ENCODE measurements at places on chromosomes 2 and 18.

DNA sequence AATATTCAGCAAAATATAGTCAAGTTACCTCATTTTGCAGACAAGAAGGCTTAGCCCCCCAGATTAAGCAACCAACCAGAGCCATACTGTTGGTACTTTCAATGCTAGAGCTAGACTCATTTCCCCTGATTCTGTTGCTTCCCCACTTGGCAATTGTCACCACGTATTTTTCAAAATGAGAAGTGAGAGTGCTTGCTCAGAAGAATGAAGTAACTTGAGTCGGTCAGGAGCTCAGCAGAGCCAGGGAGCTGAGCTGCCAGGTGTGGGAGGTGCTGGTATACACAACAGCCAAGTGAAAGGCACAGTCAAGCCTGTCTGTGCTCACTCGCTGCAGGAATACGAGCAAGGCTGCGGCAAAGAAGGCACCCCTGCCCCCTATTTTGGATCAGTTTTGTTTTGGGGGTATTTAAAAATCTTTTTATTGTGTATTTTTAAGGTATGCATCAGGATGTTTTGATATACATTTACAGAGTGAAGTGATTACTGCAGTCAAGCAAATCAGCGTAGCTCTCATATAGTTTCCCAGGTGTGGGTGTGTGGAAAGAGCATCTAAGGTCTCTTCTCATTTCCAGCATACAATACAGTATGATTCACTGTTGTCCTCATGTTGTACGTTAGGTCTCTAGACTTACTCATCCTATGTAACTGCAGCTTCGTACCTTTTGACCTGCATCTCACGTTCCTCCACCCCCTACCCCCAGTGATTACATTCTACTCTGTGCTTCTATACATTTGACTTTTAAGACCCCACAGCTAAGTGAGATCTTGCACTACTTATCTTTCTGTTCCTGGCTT is 62.4 kb downstream of the MRPS9 start:
- peak; percentile 3 for DNase-seq

DNA sequence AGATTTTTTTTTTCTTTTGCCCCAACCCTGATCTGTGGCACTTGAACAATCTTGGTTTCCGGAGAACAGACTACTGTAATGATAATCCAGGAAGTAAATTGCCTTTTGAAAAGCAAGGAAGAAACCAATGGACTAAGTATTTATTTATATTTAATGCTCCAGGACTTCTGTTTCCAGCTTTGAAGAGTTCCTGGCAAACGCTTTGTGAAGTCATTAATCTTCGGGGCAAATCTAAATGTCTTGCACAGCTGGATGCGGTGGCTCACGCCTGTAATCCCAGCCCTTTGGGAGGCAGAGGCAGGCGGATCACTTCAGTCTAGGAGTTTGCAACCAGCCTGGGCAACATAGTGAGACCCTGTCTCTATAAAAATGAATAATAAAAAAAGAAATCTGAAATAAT is 135.1 kb upstream of the GATA6 start:
- DNase-seq, result no peak

GRCh38 chr18:60082790-60083189 is 183.0 kb downstream of the PMAIP1 start:
- no peak for DNase-seq

DNA sequence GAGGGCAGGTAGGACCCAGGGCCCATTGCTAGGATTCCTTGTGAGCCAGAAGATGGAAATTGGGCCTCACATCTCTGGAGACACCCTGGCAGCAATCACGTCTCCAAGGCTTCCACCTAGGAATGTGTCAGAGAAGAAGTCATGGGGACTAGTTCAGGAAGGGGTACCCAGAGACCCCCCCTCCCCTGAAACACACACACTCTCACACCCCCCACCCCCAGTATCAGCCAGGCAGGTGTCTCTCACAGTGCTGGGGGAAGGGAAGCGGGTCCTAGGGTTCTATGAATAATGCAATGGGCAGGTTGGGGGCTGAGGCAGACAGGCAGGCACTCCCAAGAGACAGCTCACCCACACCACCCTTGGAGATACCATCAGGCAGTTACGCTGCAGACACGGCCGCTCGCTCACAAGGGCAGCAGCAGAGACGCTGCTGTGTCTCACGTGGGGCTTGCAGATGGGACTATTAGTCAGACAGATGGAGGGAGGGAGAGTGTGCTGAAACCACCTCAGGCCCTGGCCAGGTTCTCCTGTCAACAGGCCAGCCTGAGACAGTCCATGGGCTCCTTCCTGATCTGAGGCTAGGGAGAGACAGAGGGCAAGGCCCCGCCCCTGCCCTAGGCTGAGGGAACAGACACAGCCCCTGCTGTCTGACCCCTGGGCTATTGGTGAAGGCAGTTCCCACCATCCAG is 134.6 kb downstream of the CYP26B1 start:
- DNase-seq, result no peak

GRCh38 chr2:209988010-209988409 is 14.4 kb upstream of the RPE start:
- no peak for DNase-seq

- DNase-seq, result no peak
Observed at GRCh38 chr2:182006595-182007341, 21.1 kb downstream of the PPP1R1C start.

- peak; percentile 67 for DNase-seq
Observed at GRCh38 chr2:38315707-38316333, 61.3 kb downstream of the ATL2 start.

DNA sequence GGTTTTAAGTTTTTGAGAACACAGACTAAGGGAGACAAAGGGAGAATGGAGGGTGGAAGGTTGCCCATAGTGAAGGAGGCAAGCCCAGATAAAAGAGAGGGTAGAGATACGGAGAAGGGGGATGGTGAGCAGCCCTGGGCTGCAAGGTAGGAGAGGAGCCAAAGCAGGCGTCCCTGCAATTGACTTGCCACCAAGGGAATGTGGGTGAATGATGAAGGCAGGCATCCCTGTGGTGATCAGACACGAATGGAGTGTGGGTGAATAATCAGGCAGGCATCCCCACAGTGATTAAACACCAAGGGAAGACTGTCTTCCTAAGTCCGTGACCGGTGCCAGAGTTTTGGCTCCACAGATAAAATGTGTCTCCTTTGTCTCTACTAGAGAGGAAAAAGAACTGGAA is 16.5 kb upstream of the ALPK2 start:
- no peak for DNase-seq

DNA sequence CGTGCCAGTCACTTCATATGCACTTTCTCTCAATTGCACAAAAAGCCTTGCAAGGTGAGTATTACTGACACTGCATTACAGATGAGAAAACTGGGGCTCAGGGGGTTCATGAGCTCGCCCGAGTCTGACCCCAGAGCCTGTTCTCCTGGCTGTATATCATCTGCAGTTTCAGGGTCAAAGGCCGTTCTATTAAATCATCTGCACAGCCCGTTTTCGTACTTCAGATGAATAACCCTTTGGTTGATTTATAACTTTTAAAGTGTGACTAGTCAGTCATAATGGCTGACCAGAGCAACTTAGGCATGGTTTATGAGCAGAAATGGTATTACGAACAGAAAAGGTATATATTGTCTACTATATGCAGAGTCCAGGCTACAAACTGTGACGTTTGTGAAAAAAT is 35.3 kb upstream of the NPAS2 start:
- DNase-seq, result no peak

Data from CD4-positive, alpha-beta T cell treated with Interleukin-10 for 1 hour (primary cell).